ENCODE measurements at places on chromosomes 2 and 18.

DNA sequence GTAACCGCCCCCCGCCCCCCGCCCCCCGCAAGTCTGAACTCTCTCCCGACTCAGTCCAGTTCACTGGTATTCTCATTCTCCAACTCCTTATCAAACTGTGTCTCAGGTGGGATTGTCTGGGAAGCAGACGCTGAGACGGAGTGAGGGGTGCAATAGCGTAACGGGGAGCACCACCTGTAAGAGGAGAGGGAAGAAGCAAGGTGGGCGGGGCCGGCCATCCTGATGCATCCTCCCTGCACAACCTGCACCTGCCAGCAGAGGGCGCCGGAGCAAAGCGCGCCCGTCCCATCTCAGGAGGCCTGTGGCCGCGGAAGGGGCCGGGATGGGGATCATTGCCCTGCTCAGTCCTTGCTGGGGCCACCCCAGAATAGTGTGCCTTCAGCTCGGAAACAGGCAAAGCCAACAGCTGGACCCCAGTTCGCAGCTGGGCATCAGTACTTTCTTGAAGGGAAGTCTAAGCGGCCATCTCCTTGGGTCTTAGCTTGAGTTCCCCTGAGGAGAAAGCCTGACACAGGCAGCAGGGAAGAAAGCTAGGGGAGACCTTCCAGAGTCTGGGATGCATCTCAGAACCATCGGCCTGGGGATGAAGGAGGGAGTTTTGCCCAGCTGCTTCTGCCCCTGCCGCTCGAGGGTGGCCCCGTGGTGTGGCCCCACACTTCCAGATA lies 208.0 kb downstream of the TFCP2L1 start:
- no peak for DNase-seq

DNA sequence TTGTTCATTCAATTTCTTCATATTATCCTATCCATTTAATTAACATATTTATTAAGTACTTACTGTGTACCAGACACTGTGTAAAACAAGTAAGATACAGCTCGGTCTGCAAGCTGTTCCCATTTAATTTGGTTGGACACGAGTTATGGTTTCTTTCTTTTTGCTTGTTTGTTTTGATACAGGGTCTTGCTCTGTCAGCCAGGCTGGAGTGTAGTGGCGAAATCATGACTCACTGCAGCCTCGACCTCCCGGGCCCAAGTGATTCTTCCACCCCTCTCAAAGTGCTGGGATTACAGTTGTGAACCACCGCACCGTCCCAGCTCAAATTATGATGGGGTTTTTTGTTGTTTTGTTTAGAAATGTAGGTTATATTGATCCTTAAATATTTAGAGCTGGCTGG lies 9.0 kb downstream of the CYBRD1 start:
- DNase-seq = no peak

DNA sequence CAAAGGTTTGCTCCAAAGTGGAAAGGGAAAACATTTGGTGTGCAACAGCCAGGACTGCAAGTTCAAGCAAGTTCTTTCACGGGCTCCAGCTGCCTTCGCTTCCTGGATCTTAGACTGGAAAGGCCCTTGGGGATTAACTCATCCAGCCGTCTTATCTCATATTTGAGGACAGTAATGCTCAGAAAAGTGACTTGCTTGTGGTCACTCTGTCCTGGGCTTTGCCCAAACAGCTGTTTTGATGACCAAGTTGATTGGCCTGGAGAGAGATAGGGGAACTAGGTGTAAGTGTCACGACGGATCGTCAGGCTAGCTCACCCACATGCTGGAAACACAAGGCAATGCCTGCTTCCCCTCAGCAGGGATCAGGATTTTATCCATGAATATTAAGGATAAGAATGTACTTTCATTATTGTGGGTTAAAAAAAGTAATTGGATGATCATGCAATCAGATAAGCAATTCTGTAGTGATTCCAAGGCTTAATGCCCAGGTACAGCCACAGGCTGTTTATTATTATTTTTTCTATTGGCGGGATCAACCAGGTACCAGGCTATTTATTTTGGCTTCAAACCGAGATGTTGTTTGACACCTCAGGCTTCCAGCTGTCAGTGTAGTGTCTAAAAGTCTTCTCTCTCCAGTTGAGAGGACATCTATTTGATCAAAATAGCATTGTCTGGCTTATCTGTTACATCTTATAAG lies 162.5 kb upstream of the EPAS1 start:
- no peak for DNase-seq

- DNase-seq = no peak
Observed at GRCh38 chr2:65397122-65397521, 35.3 kb downstream of the SPRED2 start.

All from GM12864 (cell line).